Natural killer cell treated with Interleukin-12 subunit alpha and Interleukin-12 subunit beta and Interleukin-15 and Interleukin-18, amount 100 ng/mL, for 72 hours (primary cell): ENCODE measurements at places on chromosomes 4 and X.

GRCh38 chrX:150621652-150622051 is 53.2 kb downstream of the MTM1 start:
- DNase-seq, result no peak

DNA sequence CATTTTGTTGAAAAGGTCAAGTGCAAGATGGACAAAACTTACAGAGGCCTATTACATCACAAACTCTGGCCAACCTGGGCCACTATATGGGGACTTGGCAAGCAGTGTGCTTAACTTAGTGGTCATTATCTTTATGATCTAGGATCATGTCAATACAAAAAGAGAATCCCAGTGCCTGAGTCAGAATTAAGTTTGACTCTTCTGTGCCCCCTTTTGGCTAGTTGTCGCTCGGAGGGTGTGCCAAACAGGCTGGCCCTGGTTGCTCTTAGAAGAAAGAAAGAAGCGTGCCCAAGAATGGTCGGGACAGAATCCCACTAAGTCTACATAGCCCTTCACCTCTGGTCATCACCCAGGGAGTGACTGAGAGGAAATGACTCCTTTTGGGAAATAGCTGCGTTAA is 100.1 kb downstream of the EIF4E start:
- DNase-seq, result no peak

DNA sequence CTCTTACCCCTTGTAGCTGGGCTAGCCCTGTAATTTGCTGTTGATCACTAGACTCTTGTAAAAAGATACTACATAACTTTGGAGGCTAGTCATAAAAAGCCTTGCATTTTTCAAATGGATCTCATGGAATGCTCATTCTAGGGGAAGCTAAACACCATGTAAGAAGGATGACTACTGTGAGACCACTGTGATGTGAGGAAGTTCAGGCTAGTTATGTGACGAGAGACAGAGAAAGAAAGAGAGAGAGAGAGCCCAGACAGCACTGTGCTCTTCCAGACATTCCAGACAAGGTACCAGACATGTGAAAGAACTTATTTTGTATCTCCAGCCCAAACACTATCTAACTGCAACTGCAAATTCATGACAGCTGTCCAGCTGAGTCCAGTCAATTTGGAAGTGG is 404.6 kb upstream of the PITX2 start:
- DNase-seq, result no peak

DNA sequence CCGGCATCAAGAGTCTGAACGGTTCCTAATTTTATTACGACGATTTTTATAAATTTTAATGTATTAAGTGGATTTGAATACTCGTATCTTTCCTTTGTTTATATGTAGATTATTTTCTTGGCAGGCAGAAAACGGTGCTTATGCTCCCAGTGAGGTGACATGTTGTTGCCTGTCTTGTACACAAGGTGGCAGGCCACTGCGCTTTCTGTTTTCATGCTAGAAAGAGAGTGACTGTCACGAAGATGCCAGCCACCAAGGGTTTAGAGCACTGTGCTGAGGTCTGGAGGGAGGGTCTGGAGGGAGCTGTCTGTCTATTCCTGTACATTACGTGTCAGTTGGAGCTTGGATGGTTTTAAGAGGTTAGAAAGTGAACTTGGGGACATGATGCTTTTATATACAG is 87.7 kb downstream of the SHROOM2 start:
- DNase-seq, result no peak

GRCh38 chrX:140149761-140150160 is 184.4 kb upstream of the CXorf66 start:
- DNase-seq, result no peak

DNA sequence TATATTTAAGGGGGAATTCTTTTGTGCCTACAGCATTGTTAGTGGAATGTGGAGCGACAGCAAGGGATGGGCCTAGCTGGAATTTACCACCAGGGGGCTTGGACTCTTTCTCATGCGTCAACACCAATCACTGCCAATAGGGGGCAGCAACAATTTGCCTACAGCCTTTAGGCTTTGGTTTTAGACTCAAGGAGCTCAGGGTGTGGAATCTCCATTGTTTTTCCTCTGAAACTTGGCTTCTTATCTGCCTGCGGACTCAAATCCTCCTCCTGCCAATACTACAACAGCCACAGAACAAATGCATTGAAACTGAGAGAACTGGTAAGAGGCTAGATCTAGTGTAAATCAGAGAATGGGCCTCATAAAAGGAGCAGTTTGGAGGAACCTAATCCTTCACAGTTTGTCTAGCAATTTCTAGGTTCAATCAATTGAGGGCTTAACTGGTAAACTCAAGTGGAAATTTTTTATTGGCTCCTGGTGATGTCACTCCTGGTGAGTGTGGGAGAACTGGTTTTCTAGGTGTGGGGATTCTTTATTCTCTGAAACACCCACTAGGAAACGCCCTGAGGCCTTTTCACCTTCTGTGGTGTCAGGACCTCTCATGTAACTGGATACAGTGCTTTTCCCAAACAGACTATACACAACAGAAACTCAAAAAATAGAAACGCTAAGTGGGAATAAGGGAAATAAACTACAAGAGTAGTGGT is 27.9 kb upstream of the TMSB4X start:
- DNase-seq, result peak; percentile 80

DNA sequence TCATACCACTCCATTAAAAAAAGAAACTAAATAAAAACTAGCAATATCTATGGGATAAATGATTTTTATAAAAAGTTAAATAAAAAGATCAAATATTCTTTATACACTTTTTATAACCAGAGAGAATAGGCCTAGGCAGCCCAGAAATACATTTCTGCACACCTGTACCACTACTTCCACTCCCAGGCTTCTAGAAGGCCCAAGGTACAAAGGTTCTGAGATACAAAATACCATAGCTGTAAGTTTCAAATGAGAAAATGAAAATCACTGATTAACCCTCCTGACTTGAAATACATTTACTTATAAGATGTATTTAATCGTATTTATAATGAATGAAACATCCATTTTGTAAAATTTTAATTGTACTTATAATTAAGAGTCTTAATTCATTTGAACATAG is 226.5 kb upstream of the MAB21L2 start:
- DNase-seq, result no peak

- DNase-seq, result no peak
Observed at GRCh38 chr4:184331268-184331995, 113.8 kb upstream of the ENPP6 start.

DNA sequence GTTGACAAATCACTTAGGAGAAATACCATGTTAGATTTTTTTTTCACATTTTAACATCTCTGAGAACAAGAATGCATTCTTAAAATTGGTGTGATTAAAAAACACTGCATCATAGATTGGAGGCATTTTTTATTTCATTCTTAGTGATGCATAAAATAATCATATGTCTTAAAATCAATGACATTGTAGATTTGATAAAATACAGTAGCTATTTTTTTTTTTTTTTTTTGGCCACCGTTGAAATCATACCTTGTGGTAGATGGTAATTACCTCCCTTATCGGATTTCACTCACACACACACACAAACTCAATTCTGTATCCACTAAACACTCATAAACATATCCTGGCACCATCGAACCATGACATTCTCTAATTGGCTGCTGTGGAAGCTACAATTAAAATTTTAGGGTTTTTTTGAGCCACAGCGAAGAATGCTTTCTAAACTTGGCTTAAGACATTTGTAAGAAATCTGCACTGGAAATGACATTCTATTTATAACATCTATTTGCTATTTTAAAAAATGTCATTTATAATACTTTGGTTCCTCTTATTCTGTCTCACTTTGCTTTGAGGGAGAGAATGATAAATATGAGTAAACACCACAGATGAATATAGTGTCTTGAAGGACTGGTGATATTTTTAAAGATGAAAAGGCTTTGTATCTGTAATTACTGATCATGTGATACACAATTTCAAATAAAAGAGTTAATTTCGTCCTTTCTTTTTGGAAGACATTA is 60.1 kb downstream of the CCSER1 start:
- DNase-seq, result no peak

DNA sequence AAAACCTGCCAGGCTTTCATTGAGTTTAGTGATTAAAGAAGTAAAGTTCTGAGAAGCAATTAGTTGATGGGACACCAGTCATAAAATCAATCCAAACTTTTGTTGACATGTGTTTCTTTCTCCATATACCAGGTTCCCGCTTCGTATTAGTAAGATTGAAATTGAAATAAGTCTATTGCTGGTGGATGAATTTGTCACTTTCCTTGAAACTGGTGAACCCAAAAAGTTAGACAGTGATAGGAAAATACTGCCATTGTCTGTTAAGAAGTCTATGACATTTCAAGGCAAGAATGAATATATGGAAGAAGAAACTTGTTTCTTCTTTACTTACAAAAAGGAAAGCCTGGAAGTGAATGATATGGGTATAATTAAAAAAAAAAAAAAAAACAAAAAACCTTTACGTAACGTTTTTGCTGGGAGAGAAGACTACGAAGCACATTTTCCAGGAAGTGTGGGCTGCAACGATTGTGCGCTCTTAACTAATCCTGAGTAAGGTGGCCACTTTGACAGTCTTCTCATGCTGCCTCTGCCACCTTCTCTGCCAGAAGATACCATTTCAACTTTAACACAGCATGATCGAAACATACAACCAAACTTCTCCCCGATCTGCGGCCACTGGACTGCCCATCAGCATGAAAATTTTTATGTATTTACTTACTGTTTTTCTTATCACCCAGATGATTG is at the start of gene CD40LG:
TSS of gene CD40LG (plus strand) at position 482 of the 684 bp plus-strand sequence. CDS start at position 573, 91 bp downstream.
- DNase-seq, result no peak

GRCh38 chr4:92182006-92182735 is 121.6 kb upstream of the GRID2 start:
- no peak for DNase-seq

GRCh38 chrX:152725409-152725808 is 8.1 kb downstream of the CSAG1 start:
- no peak for DNase-seq

DNA sequence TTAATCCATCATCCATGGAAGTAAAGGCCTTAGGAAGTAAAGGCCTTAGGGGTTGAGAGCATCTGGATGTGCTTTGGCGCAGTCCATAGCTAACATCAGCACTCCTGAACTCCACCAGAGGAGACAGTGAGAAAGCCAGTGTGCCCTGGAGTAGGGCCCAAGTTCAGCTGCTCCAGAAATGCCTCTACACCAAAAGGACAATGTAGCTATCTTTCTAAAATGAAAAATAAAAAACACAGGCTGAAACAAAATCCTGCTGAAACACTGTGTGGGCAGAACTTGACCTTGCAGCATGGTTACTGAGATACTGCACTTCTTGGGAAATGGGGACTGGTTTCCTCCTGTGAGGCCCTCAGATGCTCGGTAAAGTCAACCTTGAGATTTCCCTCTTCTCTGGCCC is 29.3 kb downstream of the SH3RF1 start:
- DNase-seq, result no peak

GRCh38 chr4:154164931-154165839 is 326.4 kb downstream of the DCHS2 start:
- no peak for DNase-seq

GRCh38 chr4:123096038-123096437 is 173.6 kb upstream of the NUDT6 start:
- DNase-seq, result no peak

GRCh38 chrX:70336767-70337166 is 46.9 kb downstream of the KIF4A start:
- no peak for DNase-seq

DNA sequence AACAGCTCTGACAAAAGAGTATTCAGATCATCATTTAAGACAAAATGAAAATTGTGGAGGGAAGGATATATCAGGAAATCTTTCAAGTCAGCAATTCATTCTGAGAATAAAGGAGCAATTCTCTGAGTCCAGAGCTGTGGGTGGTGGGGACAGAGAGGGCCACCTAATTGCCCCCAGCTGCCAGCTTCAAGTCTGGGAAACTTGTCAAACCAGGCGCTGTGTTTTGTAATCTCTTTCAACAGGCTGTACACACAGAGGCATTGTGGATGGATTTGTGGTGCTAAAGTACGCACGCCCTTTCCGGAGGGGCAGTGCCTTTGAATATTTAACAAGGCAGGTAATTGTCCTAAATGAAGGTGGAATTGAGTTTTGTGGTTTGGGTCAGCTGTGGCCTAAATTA is 591.1 kb upstream of the BOD1L1 start:
- DNase-seq, result no peak

DNA sequence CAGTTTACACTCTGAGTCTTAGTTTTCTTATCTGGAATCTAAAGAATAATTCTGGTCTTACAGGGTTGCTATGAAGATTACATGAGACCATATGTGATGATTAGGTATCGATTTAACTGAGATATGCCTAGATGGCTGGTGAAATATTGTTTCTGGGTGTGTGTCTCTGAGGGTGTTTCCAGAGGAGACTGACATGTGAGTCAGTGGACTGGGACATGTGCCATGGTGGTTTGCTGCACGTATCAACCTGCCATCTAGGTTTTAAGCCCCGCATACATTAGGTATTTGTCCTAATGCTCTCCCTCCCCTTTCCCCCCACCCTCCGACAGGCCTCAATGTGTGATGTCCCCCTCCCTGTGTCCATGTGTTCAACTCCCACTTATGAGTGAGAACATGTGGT is 186.0 kb upstream of the CXorf66 start:
- no peak for DNase-seq

- no peak for DNase-seq
Observed at GRCh38 chr4:174628191-174628590, 105.9 kb upstream of the HPGD start.

GRCh38 chr4:90852237-90852636 is 725.0 kb downstream of the CCSER1 start:
- no peak for DNase-seq

GRCh38 chr4:176363072-176363471 is 43.3 kb downstream of the SPCS3 start:
- no peak for DNase-seq

DNA sequence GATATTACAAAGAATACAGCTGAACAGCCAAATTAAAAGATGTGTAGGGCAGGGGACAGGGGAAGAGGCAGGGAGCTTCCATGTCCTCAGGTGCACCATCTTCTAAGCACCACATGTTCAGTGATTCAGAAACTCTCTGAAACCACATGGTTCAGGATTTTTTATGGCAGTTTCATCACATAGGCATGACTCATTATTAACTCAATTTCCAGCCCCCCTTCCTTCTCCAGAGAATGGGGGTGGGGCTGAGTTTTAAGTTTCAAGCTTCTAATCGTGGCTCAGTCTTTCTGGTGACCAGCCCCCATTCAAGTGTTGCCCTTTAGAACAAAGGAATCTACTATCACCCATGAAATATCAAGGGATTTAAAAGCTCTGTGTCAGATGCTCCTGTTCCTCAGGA is 317.8 kb upstream of the GALNT7 start:
- DNase-seq, result no peak

DNA sequence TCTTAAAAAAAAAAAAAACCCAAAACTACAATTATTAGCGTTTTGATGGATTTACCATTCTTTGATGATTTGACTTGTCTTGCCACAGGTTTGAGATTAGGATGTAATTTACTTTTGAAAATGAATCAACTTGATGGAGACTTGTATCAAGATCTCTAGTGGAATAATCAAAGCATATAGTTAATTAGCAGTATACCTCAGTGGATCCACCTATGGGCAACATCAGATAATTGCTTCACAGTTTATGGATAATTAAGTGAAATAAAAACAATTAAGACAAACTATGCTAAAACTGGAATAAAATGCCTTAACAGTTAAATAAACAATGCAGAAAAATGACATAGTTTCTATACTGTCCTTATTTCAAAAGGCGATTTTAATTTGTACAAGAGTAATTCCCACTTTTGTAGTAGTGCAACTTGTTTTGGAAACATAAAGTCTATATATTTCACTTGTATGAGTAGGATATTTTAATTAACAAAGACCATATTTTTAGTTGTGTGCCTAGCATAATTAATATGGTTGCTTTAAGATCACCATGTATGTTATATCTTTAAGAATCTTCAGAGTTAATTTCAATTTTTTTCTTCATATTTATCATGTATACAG is 4.2 kb downstream of the CPEB2 start:
- DNase-seq, result no peak

GRCh38 chr4:165678236-165678935 is 194.7 kb upstream of the TLL1 start:
- DNase-seq, result no peak

GRCh38 chr4:156169011-156169410 is 215.3 kb upstream of the CTSO start:
- no peak for DNase-seq
